T-helper 9 cell (primary cell): ENCODE measurements at places on chromosomes 13 and 19.

- no peak for DNase-seq
Measured at GRCh38 chr13:114049026-114049425, 75.2 kb upstream of the C13orf46 start.

DNA sequence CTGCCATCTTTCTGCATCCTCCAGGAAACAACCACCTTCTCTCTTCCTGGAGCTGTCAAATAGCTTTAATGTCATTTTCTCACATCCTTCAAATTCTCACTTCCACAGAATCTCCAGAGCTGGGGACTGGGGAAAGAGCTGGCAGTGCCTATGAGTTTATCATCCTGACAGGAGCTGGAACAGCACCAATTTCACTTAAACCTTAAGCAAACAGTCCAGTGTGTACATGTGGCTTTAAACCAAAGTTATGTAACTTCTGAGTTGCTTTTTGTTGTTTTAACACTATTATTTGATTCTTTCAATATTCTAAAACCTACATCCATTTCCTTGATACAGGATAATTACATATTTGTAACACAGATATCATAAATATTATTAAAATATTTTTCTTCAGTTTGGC, 331.5 kb upstream of the ARGLU1 start:
- DNase-seq: no peak

DNA sequence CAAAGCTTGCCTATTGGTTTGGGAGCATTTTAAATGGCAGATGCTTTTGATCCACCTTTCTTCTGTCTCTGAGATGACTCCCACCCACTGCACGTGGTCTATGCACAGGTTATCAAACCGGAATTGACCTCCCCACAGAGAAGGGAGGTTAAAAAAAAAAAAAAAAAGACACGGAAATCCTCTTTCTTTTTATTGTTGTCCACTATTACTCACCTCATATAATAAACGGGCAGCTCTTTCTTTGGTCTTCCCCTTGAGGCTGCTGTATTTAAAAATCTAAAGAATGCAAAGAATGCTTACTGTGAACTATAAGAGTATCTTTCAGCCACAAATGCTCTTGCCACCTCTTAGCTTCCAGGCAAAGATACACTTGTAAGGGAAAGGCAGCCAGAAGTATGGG, 329.7 kb downstream of the NDFIP2 start:
- no peak for DNase-seq

DNA sequence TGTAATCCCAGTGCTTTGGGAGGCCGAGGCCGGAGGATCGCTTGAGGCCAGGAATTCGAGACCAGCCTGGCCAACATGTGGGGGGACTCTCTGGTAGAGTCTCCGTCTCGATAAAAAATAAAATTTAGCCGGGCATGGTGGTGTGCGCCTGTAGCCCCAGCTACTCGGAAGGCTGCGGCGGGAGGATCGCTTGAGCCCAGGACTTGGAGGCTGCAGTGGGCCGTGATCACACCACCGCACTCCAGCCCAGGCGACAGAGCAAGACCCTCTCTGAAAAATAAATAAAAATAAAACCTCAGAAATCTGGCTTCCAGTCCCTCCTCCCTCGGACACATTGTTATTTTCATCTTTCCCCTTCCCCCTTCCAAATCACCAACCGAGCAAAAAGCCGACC, 332 bp downstream of the IRGQ start:
- peak; percentile 16 for DNase-seq

DNA sequence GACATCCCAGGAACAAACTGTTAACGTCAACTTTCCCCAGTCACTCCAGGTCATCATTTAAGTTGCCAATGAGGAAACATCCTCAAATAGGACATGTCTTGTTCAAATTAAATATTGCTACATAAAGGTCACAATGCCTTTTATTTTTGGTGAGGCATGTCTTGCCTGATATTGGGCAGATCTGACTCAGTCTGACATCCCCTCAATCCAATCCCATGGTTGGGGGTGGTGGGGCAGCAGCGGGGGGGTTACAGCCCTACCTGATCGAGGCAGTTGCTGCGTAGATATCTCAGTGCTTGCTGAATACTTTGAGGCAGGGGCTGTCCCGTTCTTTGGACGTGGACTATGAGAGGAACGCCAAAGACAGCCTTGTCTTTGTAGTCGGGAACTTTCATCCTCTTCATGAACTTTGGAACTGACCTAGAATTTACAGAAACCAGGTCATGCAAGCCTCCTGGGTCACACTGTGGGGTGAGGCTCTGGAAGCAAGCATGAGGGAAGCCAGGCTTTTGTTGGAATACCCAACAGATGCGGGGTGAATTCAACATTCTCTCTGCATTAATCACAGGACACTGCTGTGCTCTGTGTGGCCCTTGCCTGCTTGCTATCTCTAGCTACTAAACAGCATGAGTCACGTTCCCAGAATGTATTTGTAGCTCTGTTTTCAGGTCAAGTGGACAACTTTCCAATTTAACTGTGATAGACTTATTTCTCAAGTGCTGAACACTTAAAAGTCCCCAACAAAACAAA, 109.8 kb downstream of the KL start:
- no peak for DNase-seq

GRCh38 chr13:95902741-95903140, 150.5 kb downstream of the UGGT2 start:
- no peak for DNase-seq

DNA sequence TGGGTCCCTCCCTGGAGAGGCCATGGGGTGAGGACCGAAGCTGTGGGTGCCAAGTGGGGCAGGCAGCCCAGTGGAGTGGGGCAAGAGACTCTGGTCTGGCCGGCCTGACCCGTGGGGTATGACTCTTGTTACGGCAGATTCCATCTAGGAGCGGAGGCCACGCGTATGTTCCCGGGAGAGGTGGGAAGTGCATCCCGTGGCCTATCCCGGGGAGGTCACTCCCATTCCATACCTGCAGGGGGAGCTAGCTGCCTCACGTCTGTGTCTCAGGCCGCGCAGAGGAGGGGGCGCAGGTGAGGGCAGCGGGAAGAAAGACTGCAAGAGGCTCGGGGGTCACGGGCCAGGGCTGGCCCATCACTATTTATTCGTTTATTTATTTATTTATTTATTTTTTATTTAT, 4.9 kb downstream of the CSNK1G2 start:
- no peak for DNase-seq

GRCh38 chr19:4064496-4065260, 2.0 kb downstream of the ZBTB7A start:
- DNase-seq: peak; percentile 42

DNA sequence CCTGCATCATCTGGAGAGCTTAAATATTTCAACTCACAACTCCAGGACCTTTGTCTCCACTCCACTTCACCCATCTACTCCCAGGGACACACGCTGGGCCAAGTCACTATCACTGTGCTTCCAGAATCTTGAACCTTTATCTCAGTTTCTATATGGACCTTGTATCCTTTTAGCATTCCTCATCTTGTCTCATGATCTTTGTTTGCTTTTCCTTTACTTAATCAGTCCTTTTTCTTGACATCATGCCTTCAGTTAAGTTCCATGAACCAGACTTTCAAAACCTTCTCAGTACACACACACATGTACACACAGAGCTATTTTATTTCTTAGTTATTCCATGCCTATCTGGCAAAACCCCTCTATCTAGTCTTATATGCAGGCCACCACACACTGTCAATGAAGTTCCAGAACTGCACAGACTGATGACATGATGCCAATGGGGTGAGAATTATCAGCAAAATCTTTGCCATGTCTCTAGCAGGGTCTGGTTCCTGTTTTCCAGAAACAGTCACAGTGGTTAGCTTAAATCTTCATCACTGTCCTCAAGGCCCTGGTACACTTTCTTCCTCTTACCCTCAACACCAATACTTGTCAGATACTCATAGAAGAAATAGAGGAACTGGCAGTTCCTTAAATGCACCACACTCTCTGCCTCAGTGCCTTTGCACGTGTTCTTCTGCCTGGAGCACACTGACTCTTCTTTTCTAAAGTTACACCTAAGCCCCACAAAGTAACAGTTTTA, 77.6 kb upstream of the STARD13 start:
- DNase-seq: no peak

DNA sequence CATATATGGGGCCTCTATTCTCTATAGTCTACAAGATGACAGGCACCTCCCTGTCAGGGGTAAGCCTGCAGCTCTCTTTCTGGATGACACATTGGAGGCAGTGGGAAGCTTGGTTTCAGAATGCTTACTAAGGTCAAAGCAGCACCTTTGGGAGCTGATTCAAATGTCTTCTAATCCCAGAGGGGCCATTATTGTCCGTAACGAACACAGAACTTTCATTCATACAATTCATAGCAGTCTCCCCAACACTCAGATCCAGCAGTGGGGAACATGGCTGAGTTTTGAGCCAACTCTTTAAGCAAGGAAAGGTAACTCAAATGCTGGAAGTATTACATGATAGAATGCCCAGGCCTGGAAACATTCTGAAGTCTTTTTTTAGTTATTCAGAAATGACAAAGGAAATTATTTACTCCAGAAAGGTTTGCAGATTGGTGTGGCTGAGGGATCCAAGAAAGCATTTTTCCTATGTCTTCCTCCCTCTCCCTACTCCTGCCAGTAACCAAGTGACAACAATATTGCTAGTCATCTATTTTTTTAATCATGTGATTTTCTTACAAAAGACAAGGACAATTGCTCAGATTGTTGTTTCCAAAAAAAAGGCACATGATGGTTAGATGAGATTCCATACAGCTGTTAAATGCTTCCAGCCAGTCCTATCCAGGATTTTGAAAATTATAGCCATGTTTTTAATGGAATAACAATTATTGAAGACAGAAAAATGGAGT, 118.7 kb downstream of the FOXO1 start:
- DNase-seq: no peak

- DNase-seq: no peak
Measured at GRCh38 chr13:33743438-33744368, 74.2 kb upstream of the RFC3 start.

DNA sequence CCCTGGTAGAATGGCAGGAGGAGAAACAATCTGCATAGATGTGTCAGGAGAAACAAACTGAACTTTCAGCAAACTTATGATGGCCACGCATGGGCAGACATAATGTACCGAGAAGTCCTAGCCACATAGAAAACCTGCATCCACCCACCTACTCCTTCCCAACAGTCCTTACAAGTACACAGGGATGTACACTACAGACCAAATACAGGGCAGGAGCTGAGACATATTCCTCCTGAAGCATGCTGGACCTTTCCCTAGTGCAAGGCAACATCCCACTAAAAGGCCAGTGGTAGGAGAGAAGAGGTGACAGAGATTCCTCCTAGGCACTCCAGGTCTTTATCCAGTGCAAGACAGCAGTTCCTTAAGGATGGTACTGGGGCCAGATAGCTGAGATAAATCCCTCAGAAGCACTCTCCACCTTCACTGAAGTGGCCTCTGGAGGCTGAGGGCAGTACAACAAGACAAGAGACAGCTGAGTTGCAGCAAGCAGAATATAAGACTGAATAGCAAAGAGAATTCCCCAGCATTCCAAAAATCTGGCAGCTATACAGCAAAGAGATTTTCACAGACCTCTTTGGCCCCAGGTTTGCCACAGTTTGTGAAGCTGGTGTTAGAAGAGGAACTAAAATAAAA, 18.3 kb downstream of the VWA8 start:
- DNase-seq: no peak

GRCh38 chr13:53885997-53886396, 857.4 kb downstream of the OLFM4 start:
- DNase-seq: no peak

DNA sequence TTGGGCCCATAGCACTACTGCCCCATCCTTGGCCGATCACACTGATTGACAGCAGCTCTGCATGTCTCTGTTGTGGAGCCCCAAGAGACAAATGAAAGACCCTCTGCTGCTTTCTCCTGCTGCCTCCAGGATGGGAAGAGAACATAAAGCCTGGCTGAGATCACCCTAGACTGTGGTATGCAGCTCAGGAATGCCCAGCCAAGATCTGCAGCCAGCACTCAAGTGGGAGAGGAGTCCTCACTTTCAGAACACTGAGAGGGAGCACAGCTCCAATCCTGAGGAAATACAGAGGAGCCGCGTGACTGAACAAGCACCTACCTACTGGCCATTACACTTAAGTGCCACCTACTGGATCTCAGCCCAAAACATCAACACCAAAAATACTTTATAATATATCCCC, 203.0 kb downstream of the POSTN start:
- DNase-seq: no peak

- no peak for DNase-seq
Measured at GRCh38 chr13:27086599-27087265, 84.9 kb downstream of the USP12 start.

DNA sequence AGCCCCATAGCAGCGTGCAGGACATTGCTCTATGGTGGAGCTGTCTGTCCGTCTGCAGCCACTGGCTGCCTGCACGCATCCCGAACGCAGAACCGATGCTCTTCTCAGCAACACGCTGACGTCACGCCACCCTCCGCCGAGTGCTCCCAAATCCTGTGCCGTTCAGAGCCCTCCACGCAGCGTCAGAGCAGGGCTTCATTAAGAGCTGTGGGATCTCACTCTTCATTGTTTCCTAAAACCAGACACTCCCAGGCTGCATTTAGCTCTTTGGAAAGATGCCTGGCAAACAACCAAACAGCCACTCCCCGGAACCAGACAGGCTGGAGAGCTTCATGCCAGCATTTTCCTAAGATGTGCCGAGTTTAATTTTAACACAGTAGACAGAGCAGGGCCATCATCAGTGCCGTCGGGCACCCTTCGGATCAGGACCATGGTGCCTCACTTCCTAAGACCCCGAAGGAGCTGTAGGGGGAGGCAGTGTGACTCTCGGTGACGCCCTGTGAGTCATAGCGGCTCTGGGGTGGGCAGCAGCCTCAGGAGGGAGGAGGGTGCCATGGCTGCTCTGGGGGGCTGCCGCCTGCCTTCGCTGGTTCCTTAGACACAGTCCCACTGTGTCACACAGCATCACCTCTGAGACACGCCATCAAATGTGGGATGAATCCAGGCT, 131.5 kb upstream of the MCF2L start:
- DNase-seq: no peak

- DNase-seq: no peak
Measured at GRCh38 chr13:52085421-52085820, 43.5 kb downstream of the NEK5 start.

DNA sequence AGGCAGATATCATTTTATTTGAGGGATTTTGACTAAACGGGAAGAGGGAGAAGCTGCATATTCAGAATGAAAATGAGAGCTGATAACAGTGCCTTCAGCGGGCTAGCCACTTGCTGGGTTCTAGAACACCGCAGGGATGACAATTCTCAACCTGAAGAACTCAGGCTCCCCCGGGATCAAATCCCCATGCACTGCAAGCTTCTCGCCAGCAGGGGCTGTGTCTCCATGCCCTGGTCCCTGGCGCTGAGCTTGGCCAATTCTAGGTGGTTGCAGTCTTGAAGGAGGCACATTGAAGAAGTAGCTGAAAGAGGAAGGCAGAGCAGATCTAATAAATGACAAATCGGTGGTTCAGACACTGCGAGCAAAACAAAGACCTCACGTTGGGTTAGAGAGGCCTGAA, 128.7 kb downstream of the UQCRFS1 start:
- no peak for DNase-seq

- DNase-seq: no peak
Measured at GRCh38 chr19:7619671-7620441, 9.5 kb downstream of the XAB2 start.

- DNase-seq: no peak
Measured at GRCh38 chr13:29402166-29402636, 193.3 kb downstream of the SLC7A1 start.
